ENCODE measurements at places on chromosomes 5 and 9.

DNA sequence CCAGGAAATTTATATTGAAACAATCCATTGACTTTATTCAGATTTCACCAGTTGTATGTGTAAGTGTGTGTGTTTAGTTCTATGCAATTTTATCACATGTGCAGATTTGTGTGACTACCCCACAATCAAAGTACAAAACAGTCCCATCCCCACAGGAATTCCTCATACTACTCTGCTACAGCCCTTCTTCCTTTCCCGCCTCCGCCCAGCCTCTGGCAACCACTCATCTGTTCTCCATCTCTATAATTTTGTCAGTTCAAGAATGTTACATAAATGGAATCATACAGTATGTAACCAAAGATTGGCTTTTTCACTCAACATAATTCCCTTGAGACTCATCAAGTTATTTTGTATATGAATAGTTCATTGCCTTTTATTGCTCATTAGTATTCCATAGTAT is 289.1 kb downstream of the GADD45G start:
- no peak for DNase-seq

- no peak for DNase-seq
Measured at GRCh38 chr5:93580927-93581445, at the start of gene NR2F1-AS1. Gene NR2F1-AS1 (minus strand): TSS chr5:93581219.

DNA sequence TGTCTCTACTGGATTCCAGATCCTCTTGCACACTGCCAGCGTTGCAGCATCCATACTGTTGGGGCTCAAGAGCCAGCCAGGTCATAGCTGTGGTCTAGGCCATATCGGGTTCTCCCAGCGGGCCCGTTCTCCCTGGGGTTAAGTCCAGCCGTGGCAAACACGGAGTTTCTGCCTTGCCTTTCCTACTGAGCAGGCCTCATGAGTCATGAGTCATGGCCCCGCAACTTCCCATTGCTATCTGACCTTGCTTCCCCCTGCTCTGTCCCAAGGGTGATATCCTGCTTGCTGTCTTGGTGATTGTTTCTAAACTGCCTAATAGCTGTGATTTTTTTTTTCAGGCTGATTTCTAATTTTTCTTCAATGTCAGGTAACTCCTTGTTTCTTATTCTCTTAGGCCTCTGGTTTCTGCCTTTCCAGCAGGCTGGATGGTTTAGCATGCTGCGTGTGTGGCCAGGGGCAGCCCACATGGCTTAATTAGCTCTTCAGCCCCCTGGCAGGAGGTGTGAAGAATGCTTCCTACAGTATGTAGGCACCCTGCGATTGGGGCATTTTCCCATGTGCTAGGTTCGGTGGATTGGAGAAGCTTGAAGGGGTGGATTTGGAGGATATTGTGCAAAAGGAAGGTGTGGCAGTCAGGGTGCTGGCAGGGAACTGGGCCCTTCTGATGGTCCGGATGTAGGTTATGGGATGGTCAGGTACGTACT is 18.7 kb downstream of the DAPK1 start:
- DNase-seq, result no peak

- no peak for DNase-seq
Measured at GRCh38 chr5:132428484-132429462, 59.3 kb downstream of the SLC22A5 start.

- DNase-seq, result no peak
Measured at GRCh38 chr9:69757996-69758675, 1.7 kb downstream of the PTAR1 start.

GRCh38 chr9:112559629-112560413 is 73.2 kb downstream of the KIAA1958 start:
- no peak for DNase-seq

DNA sequence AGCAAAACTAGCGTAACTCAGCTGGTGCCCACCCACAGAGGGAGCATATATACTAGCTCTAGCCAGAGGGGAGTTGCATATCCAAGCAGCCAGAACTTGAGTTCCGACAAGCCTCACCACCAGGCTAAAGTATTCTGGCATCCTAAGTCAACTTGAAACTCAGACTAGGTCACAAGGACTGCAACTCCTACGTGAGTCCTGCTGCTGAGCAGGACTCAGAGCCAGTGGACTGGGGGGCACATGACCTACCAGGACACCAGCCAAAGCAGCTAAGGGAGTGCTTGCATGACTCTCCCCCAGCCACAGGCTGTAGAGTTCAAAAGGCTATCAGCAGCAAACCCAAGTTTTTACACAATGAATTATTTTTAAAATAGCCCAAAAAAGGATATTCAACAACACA is 26.1 kb downstream of the SPDL1 start:
- no peak for DNase-seq

DNA sequence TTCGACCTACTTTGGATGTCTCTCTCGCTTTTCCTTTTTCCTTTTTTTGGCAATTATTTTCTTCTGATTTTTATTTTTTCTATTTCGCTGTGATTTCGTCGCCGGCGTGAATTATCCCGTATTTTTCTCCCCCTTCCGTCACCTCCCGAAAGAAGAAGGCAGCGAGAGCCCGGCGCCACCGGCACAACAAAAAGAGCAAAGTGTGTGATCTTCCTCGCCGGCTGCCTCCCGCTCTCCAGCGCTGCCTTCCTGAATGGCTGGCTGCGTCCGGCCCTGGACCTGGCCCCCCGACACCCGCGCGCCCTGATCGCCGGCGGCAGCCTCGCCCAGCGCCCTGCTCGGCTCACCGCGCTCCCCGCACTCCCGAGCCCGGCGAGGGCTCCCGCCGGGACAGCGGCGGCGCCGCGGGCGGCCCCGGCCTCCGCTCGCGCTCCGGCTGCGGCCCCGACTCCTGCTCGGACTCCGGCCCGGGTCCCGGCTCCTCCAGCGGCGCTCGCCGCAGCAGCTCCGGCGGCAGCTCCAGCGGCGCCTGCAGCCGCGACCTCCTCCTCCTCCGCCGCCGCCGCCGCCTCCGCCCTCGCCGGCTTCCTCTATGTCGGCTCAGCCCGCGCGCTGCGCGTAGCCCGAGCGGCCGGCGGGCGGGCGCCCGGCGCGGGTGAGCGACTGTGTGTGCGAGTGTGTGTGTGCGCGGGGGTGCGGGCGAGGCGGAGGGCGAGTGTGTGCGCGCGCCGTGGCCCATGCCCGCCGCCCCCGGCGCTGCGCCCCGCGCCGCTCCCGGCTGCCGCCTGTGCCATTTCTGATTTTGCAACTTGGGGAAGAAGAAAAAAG is 960 bp downstream of the NR2F1 start:
- DNase-seq, result no peak

- no peak for DNase-seq
Measured at GRCh38 chr5:30498972-30499371, 694.5 kb upstream of the CDH6 start.

- DNase-seq, result no peak
Measured at GRCh38 chr5:109455598-109456096, 45.9 kb upstream of the PJA2 start.

DNA sequence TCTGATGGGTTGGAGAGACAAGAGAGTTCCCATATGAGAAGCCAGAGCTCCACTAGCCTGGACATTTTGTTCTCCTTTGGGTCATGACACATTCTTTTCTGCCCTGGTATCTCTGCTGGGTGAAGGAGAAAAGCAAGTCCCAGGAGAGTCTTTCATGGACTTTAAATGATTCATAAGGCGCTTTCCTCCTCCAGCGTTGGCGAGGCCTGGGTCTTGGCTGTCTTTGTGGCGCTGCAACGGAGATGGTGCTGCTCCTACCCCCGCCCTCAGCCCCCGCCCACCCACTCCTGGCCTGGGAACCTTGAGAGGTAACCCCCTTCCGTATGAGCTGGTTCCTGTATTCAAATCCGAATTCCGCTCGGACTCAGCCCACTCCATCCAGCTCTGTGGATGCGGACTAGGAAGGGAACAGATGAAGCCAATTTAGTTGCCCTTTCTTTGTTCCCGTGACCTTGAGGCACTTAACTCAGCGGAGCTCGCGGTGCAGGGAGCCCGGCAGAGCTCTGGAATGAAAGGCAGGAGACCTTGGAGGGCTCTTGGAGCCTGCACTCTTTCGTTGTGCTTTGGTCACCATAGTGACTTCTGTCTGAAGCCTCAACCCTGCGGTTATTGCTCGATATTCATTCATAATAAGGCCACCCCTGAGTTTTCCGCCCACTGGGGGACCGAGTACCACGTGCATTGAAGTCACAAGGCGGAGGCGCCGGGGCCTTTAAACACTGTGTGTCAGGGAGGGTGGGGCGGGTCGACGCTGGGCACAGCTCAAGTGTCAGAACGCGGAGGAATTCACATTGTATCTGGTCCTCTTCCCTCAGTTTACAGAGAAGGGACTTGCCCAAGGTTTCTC is 14.0 kb upstream of the PWWP2A start:
- no peak for DNase-seq

DNA sequence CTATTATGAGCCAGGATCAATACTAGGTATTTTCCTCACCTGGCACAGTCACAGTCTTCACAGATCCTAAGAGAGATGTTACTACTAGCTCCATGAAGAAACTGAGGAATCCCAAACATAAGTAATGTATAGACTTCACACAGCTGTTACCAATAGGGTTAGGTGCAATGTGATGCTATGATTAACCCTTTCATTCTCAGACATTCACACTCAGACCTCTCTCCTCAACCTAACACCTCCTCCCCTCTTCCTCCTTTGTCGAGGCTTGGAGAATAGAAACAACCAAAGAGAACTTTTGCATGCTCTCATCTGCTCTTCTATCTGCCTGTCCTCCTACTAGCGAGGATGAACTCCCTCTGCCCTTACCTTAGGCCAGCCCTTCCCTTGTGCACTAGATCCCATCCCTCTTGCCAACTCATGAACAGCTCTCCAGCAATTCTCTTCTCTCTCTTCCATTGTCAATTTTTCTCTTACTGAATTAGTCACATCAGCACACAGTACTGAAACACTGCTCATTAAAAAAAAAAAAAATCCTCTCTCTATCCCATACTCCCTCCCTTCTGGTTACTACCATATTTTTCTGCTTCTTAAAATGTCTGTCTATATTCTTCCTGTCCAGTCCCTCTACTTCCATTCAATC is 47.7 kb downstream of the MAPKAP1 start:
- DNase-seq, result no peak

DNA sequence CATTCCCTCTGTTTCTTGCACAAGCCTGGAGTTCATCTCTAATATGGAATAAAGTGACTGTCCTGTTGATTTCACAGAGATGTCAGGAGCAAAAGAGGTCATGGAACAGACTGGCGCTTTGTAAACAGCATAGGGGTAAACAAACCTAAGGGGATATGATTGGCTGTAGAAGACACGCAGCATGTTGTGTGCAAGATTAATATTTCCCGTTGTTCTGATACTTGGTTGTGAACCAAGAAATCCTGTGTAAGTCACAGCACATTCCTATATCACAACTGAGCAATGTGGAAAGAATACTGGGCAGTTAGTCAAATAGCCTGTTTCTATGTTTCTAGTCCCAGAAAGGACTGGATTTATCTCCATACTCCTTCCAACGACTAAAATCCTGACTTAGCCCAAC is 3.2 kb downstream of the ADAMTS12 start:
- DNase-seq, result no peak
